CD8-positive, alpha-beta memory T cell (primary cell): ENCODE measurements at places on chromosomes 6 and 20.

DNA sequence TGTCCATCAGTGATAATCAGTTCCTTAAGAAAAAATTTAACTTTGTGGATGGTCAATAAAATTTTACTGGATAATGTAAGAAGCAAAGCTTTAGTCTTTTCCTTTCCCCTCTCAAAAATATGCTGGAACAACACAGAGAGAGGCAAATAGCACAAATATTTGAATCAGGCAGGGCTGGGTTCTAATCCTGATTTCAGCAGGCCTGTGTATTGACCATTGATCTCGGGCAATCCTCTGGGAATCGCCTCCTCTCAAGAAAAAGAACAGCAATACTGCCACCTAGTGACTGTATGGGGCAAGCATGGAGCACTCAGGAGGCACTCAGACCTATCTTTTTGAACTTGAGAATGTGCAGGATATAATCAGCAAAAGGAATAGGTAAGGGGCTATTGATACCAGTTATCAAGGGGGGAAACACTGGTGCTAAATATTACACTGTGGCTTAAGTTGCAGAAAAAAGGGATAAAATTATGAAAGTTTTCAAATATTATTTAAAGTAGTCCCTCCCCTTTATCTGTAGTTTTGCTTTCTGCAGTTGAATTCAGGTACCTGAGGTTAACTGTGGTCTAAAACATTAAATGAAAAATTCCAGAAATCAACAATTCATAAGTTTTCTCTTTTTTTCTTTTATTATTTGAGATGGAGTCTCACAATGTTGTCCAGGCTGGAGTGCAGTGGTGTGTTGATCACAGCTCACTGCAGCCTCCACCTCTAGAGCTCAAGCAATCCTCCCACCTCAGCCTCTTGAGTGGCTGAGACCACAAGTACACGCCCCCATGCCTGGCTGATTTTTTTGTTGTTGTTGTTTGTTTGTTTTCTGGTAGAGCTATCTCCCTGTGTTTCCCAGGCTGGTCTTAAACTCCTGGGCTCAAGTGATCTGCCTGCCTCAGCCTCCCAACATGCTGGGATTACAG is 91.8 kb upstream of the NHSL1 start:
- DNase-seq: peak; percentile 52

GRCh38 chr6:33950891-33951889 is 147.4 kb upstream of the MLN start:
- no peak for DNase-seq

- no peak for DNase-seq
Observed at GRCh38 chr6:12110523-12111362, 98.6 kb downstream of the HIVEP1 start.

GRCh38 chr6:25834950-25835349 is 3.1 kb upstream of the SLC17A1 start:
- DNase-seq: no peak

DNA sequence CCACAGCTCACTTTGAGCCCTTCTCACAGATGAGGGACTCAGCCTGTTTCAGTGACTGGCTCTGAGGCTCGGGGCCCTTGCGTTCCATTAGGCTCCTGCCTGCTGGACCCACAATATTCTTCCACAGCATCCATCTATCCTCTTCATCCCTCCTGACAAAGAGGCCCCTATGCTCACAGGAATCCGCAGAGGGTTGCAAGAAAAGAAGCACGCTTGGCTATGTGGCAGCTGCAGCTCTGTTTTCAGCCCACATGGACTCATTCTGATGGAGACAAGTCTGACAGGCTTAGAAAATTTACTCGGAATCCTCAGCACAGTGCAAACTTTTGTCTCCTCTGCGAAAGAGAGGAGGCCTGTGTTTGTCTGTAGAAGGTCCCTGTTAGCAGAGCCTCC is 207.5 kb downstream of the SYNDIG1 start:
- DNase-seq: no peak

GRCh38 chr20:32972181-32973076 is 31.8 kb downstream of the SUN5 start:
- DNase-seq: peak; percentile 94

GRCh38 chr6:41639809-41640371 is 1.6 kb downstream of the MDFI start:
- DNase-seq: no peak

- DNase-seq: peak; percentile 27
Observed at GRCh38 chr6:26175428-26176181, 88.4 kb downstream of the HFE start.

- DNase-seq: no peak
Observed at GRCh38 chr20:37362231-37362792, 16.4 kb downstream of the SRC start.

GRCh38 chr6:89966228-89966544 is 71.9 kb downstream of the GJA10 start:
- DNase-seq: no peak

- no peak for DNase-seq
Observed at GRCh38 chr6:11262242-11262641, 29.8 kb upstream of the NEDD9 start.

GRCh38 chr20:9506964-9507369 is 7.4 kb upstream of the LAMP5 start:
- no peak for DNase-seq

GRCh38 chr6:150631283-150631983 is 31.7 kb downstream of the PLEKHG1 start:
- no peak for DNase-seq

- DNase-seq: no peak
Observed at GRCh38 chr6:109024368-109024767, 70.3 kb downstream of the SESN1 start.

DNA sequence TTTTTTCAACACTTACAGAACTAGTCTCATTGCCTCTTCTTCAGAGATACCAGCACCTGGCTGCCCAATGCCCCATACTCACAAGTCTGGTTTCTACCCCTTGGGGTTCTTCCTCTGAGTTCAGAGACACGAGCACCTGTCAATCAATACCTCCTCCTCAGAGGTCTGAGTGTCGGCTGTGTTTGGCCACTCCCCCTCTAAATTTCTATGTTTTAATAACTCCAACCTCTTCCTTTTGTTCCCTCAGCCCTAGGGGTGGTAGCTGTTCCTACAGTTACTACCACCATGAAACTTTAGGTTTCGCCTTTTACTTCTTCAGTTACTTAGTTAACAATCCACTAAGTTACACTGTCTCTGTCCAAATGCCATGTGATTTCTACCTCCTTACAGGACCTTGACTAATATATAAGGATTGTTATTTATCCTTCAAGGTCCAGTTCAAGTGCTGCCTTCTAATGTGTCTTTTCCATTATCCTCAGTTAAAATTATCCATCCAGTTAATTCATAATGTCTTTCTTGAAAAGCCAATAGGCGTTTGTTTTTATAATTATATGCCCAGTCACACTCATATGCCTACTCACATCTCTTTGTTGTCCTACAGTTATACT is 14.6 kb upstream of the PHF20 start:
- no peak for DNase-seq

DNA sequence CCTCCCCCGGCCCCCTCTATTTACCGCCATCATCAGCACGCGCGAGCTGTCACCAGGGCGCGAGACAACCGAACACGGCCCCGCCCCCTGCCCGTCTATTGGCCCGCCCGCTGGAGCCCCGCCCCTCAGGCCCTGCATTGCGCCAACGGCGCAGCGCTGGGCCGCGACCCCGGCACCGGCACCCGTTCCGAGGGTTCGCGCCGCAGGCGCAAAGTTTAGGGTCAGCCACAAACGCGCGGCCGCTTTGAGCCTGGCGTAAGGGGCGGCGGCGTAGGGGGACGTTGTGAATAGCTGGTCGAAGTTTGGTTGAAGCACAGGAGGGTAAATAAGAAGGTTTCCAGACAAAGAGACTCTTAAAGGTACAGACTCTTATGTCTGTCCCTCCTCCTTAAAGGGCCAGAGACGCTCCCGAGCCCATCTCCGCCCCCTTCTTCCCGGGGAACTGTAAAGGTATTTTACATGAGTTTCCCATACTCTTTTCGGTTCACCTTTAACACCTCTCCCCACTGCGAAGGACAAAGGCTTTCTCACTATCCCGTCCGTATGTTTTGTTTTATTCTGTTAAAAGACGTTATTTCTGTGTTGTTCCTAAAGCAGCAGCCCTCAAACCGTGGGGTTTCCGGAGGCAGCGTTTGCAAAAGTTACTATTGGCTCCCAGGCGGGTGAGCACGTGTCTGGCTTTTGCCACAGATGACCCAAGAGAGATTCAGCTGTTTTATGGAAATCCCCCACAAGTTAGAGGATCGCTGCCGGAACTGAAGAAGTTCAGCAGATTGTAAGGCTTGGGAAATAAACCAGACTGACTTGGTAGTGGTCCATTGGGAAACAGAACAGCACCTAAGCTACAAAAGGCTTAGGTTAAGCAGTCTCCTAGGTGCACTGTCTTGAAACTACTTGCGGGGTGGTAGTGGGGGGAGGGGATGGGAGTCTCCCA is at the start of gene USP49:
USP49 (minus strand) TSS at position 76 of the 934 bp plus-strand sequence. CDS start 88,392 bp downstream, outside the sequence.
- peak; percentile 85 for DNase-seq

- no peak for DNase-seq
Observed at GRCh38 chr6:112205427-112206109, 48.8 kb downstream of the LAMA4 start.

DNA sequence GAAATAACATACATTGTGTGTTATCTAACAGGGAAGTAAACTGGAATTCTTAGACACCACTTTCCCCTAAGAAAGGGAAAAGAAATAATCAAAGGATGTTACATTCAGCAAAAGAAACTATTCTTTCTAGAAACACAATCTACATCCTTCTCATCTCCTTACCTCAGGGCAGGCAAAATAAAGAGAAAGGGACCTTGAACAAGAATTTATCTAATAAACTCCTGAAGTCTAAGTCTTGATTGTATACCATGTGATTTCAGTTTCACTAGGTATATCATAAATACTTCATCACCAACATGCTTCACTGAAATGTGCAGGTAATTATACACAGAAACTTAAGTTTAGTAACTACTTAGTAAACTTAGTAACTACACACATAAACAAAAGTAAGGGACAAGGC is 15.0 kb downstream of the EZR start:
- no peak for DNase-seq

- DNase-seq: no peak
Observed at GRCh38 chr6:142265476-142265875, 36.3 kb upstream of the ADGRG6 start.

GRCh38 chr6:34412643-34413214 is 13.1 kb downstream of the RPS10 start:
- no peak for DNase-seq

DNA sequence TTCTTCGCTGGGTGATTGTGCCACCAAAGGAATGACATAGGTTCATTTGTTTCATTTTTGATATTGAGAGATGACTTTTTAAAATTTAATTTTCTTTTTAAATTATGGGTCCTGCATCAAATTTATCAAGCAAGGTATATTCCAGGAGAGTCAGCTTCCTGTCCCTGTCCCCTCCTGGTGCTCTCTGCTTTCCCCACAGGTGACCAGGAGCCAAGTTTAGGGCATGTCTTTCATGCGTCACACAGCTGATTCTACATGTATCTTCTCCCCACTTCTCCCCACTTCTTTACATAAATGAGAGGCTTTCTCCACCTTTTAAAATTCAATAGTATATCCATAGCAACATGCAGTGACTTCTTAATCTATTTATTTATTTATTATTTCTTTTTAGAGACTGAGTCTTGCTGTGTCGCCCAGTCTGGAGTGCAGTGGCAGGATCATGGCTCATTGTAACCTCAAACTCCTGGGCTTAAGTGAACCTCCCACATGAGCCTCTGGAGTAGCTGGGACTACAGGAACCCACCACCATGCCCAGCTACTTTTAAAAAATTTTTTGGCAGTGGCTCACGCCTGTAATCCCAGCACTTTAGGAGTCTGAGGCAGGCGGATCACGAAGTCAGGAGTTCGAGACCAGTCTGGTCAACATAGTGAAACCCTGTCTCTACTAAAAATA is 30.0 kb downstream of the OSBPL2 start:
- no peak for DNase-seq

GRCh38 chr20:11376420-11376819 is 541.3 kb upstream of the BTBD3 start:
- DNase-seq: no peak

DNA sequence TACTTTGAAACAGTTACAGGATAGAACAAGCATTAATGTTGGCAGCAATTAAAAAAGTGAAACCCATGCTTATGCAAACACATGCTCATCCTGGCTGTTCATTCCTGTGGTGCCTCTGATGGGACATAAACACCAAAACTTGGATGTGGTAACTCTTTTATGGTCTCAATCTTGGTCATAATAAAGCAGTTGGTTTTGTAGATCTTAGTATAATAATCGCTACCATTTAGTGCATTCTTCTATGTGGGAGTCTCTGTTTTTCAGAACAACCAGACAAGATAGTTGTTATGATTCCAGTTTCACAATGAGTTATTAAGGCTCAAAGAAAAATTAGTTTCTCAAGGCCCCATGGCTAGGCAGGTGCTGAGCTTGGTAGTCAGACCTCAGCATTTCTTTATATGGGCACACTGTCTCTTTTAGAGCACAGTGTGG is 184.0 kb downstream of the UTRN start:
- DNase-seq: no peak

DNA sequence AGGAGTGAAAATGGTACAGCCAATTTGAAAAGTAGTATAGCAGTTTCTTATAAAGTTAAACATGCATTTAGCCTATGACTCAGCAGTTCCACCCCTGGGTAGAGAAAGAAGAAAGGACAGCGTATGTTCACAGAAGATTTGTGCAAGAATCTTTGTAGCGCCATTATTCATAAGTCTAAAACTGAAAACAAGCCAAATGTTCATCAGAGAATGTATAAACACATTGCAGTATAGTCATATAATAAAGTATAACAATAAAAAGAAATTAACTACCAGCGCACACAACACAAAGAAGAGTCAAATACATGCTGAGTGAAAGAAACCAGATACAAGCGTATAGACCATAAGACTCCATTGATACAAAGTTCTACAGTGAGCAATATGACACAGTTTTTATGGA is 294.0 kb downstream of the SAMD5 start:
- no peak for DNase-seq

- DNase-seq: peak; percentile 38
Observed at GRCh38 chr20:63089051-63089907, 82.5 kb upstream of the BHLHE23 start.

DNA sequence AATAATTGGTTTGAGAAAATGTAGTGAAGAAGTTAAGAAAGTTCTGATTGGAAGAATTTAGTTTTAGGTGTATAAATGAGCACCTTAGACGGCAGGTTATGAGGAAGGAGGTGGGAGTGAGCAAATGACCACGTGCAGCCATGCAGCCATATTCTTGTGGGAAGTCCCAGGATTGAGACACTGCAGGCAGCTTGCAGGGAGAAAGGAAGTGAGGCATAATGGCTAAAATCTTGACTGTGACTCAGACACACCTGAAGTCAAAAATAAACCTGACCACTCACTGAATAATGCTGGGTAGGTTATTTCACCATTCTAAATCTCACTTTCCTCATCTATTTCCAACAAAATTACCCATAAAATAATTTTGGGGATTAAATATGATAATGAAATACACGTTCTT is 16.6 kb downstream of the DSE start:
- no peak for DNase-seq

GRCh38 chr6:26155061-26155930 is 68.1 kb downstream of the HFE start:
- no peak for DNase-seq

GRCh38 chr6:41228096-41228495 is at the start of gene TREML4:
TSS of gene TREML4 (plus strand) at chr6:41228349. CDS start at chr6:41228428, 79 bp downstream.
- DNase-seq: no peak

- DNase-seq: no peak
Observed at GRCh38 chr20:57103146-57103800, 163.2 kb downstream of the BMP7 start.
